ENCODE measurements at places on chromosomes 1 and 21. TPM values are rescaled to one million over a fixed set of nuclear protein-coding genes. Genes with fewer than 3 reads are reported as not detected.

CXADR gene
- total RNA-seq, result 30.6 TPM

DNA sequence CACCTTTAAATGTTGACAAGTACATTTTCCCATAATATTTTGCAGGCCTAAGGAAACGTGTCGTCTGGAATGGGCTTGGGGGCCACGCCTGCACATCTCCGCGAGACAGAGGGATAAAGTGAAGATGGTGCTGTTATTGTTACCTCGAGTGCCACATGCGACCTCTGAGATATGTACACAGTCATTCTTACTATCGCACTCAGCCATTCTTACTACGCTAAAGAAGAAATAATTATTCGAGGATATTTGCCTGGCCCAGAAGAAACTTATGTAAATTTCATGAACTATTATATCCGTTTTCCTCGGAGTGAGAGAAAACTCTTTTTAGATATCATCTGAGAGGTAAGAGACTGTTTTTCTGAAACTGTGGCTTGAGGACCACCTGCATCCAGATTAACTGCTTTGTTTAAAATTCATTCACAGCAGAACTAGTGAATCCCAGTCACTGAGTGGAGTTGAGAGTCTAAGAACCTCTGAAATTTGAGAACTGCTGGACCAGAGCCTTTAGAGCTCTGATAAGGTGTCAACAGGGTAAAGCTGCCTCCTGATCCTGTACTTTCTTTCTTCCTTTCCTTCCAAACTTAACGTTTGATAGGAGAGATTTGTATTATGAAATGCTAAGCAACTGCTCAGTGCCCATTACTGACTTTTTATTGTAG lies 811 bp downstream of the EXO1 start:
- DNase-seq, result no peak
- no peaks in the 10 kb centered on the region for H3K27me3 ChIP-seq
- peak overlapping the region; percentile 92 for H3K4me3 ChIP-seq
- H3K4me1 ChIP-seq, result peaks cover 10% of the 10 kb centered on the region
- peaks cover 3% of the 10 kb centered on the region for H3K36me3 ChIP-seq
- peak overlapping the region; percentile 98 for H3K27ac ChIP-seq

- peak overlapping the region; percentile 58 for H3K4me3 ChIP-seq
- DNase-seq, result peak; percentile 76
- H3K4me1 ChIP-seq, result no peaks in the 10 kb centered on the region
- H3K27ac ChIP-seq, result no peak overlapping the region
- H3K27me3 ChIP-seq, result no peaks in the 10 kb centered on the region
Observed at GRCh38 chr1:182029379-182030331, 31.9 kb downstream of the ZNF648 start.

- H3K4me1 ChIP-seq, result no peaks in the 10 kb centered on the region
- no peak overlapping the region for H3K4me3 ChIP-seq
- no peaks in the 10 kb centered on the region for H3K36me3 ChIP-seq
- DNase-seq, result peak; percentile 48
- H3K27me3 ChIP-seq, result no peaks in the 10 kb centered on the region
- H3K27ac ChIP-seq, result no peak overlapping the region
Observed at GRCh38 chr1:185823467-185823866, 89.3 kb downstream of the HMCN1 start.

GRCh38 chr1:4656533-4657140 lies 2.2 kb downstream of the AJAP1 start:
- no peak for DNase-seq
- H3K27ac ChIP-seq, result no peak overlapping the region
- no peaks in the 10 kb centered on the region for H3K4me1 ChIP-seq

GRCh38 chr1:41774471-41774990 lies 144.2 kb downstream of the HIVEP3 start:
- H3K27me3 ChIP-seq, result no peaks in the 10 kb centered on the region
- H3K4me3 ChIP-seq, result no peak overlapping the region
- H3K36me3 ChIP-seq, result no peaks in the 10 kb centered on the region
- H3K4me1 ChIP-seq, result peaks cover 10% of the 10 kb centered on the region

- peak; percentile 62 for DNase-seq
- H3K36me3 ChIP-seq, result no peaks in the 10 kb centered on the region
- H3K4me1 ChIP-seq, result peaks cover 10% of the 10 kb centered on the region
- H3K27me3 ChIP-seq, result no peaks in the 10 kb centered on the region
- peak overlapping the region; percentile 27 for H3K4me3 ChIP-seq
- no peak overlapping the region for H3K27ac ChIP-seq
Observed at GRCh38 chr21:25911730-25912401, 177.1 kb downstream of the GABPA start.

GRCh38 chr1:207990876-207991582 lies 80.1 kb upstream of the CD34 start:
- peaks cover 9% of the 10 kb centered on the region for H3K27me3 ChIP-seq
- no peak overlapping the region for H3K27ac ChIP-seq
- no peak overlapping the region for H3K4me3 ChIP-seq
- no peaks in the 10 kb centered on the region for H3K36me3 ChIP-seq
- no peak for DNase-seq

BTG2 gene
- 58.3 TPM for total RNA-seq

GRCh38 chr1:206856674-206857464 lies 8.6 kb upstream of the IL20 start:
- no peaks in the 10 kb centered on the region for H3K4me1 ChIP-seq
- no peak overlapping the region for H3K27ac ChIP-seq
- H3K27me3 ChIP-seq, result peaks cover 19% of the 10 kb centered on the region
- DNase-seq, result no peak
- H3K4me3 ChIP-seq, result no peak overlapping the region

RHCE gene
- 0.75 TPM for total RNA-seq

TTC3 gene
- 223 TPM for total RNA-seq

- no peaks in the 10 kb centered on the region for H3K4me1 ChIP-seq
- no peaks in the 10 kb centered on the region for H3K27me3 ChIP-seq
- no peaks in the 10 kb centered on the region for H3K36me3 ChIP-seq
- no peak overlapping the region for H3K27ac ChIP-seq
Observed at GRCh38 chr1:101216623-101217022, 20.2 kb upstream of the S1PR1 start.

SYT14 gene
- total RNA-seq, result 6.1 TPM

- H3K27ac ChIP-seq, result no peak overlapping the region
- H3K4me3 ChIP-seq, result no peak overlapping the region
- H3K36me3 ChIP-seq, result no peaks in the 10 kb centered on the region
- H3K27me3 ChIP-seq, result peaks cover 9% of the 10 kb centered on the region
Observed at GRCh38 chr1:114692947-114693346, 2.4 kb downstream of the AMPD1 start.

- H3K27ac ChIP-seq, result no peak overlapping the region
- H3K4me1 ChIP-seq, result no peaks in the 10 kb centered on the region
- no peak for DNase-seq
- H3K27me3 ChIP-seq, result no peaks in the 10 kb centered on the region
Observed at GRCh38 chr21:43693981-43694380, 24.9 kb upstream of the PDXK start.

ANKRD35 gene
- 0.07 TPM for total RNA-seq

- no peak overlapping the region for H3K4me3 ChIP-seq
- no peaks in the 10 kb centered on the region for H3K4me1 ChIP-seq
- no peaks in the 10 kb centered on the region for H3K27me3 ChIP-seq
- no peaks in the 10 kb centered on the region for H3K36me3 ChIP-seq
- no peak for DNase-seq
Observed at GRCh38 chr1:2914702-2915101, 106.6 kb upstream of the ACTRT2 start.

DNA sequence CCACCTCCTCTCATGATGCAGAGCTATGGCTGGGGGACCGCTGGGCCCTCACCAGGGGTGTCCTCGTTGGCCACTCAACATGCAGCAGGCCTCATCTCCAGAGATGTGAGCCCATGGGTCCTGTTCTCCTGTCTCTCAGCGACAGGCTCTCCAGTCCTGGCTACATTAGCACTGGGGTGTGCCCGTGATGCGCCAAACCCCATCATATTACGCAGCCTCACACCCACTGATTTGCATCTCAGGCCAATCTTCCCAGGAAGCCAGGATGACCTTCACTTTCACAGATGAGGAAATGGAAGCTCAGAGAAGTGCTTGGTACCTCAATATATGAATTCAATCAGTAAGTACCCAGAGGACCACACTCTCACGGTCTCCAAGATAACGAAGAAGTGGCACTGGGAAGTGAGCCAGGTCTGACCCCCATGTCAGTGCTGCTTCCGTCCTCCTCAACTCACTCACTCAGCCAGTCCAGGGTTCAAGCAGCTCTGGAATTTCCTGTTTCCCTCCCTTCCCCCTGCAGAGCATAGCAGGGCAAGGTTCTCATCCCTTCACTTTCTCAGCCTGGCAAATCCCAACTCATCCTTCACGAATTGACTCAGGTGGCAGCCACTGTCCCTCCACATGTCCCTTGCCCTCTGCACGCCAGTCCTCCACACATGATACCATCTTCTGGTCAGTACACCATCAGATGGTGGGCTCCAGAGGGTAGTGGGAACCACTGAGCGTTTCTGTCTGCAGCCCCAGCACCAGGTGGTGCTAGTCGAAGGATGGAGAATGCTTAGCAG lies 28.9 kb upstream of the EVA1B start:
- DNase-seq, result peak; percentile 16
- H3K27ac ChIP-seq, result peak overlapping the region; percentile 98
- peaks cover 29% of the 10 kb centered on the region for H3K36me3 ChIP-seq
- H3K4me3 ChIP-seq, result peak overlapping the region; percentile 20

- no peak overlapping the region for H3K4me3 ChIP-seq
- H3K27me3 ChIP-seq, result no peaks in the 10 kb centered on the region
- no peak overlapping the region for H3K27ac ChIP-seq
- no peaks in the 10 kb centered on the region for H3K4me1 ChIP-seq
Observed at GRCh38 chr1:12778061-12778460, 4.5 kb downstream of the PRAMEF12 start.

DNA sequence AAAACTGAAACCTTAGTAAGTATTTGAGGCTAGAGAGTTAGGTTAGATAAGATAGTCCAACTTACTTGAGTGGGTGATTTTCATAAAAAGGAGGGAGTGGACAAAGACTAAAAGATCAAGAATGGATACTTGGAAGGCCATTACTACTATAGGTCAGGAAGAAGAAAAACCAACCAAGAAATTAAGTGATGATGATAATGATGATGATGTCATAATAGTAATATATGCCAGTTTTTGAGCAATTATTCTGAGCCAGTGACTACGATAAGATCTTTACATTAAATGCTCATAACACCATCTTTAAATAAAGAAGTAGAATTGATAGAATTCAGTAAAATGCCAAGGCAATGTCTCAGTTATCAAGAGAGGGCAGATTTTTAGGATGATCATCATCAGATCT lies 430.7 kb upstream of the ADAMTS5 start:
- no peaks in the 10 kb centered on the region for H3K27me3 ChIP-seq
- no peak overlapping the region for H3K4me3 ChIP-seq
- no peaks in the 10 kb centered on the region for H3K4me1 ChIP-seq
- DNase-seq, result no peak
- H3K36me3 ChIP-seq, result no peaks in the 10 kb centered on the region

GPR157 gene
- 5.4 TPM for total RNA-seq

DNA sequence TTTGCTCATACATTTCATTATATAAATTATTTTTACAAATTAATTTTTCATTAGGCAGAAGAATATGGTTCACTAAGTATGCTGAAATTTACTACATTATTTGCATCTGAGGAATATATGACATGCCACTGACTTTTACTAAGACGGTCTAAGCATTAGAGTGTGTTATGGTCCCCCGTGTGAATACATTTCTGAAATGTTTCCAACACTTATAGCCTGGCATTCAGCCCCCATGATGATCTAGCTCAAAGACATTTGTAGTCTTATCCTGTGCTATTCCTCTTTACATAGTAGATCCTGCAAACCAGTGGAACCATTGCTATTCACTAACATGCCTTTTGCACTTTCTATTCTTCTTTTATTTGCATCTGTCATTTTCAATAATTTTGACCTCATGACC lies 1878.0 kb downstream of the MRPL39 start:
- H3K4me3 ChIP-seq, result no peak overlapping the region
- no peaks in the 10 kb centered on the region for H3K36me3 ChIP-seq
- H3K27me3 ChIP-seq, result no peaks in the 10 kb centered on the region
- H3K4me1 ChIP-seq, result no peaks in the 10 kb centered on the region

GRCh38 chr1:59672851-59673572 lies 141.7 kb upstream of the HOOK1 start:
- H3K4me3 ChIP-seq, result no peak overlapping the region
- DNase-seq, result peak; percentile 81
- peaks cover 20% of the 10 kb centered on the region for H3K4me1 ChIP-seq
- no peak overlapping the region for H3K27ac ChIP-seq

GRCh38 chr1:43864111-43865045 lies 69.2 kb upstream of the ARTN start:
- DNase-seq, result no peak
- no peak overlapping the region for H3K27ac ChIP-seq
- H3K27me3 ChIP-seq, result no peaks in the 10 kb centered on the region

GRCh38 chr1:31786366-31787060 lies 22.4 kb upstream of the ADGRB2 start:
- peaks cover 33% of the 10 kb centered on the region for H3K4me1 ChIP-seq
- no peaks in the 10 kb centered on the region for H3K27me3 ChIP-seq
- no peak overlapping the region for H3K27ac ChIP-seq
- no peak overlapping the region for H3K4me3 ChIP-seq
- DNase-seq, result no peak

C1orf146 gene
- not detected for total RNA-seq

CTTNBP2NL gene
- 83.0 TPM for total RNA-seq

TMEM200B gene
- 4.7 TPM for total RNA-seq

DNA sequence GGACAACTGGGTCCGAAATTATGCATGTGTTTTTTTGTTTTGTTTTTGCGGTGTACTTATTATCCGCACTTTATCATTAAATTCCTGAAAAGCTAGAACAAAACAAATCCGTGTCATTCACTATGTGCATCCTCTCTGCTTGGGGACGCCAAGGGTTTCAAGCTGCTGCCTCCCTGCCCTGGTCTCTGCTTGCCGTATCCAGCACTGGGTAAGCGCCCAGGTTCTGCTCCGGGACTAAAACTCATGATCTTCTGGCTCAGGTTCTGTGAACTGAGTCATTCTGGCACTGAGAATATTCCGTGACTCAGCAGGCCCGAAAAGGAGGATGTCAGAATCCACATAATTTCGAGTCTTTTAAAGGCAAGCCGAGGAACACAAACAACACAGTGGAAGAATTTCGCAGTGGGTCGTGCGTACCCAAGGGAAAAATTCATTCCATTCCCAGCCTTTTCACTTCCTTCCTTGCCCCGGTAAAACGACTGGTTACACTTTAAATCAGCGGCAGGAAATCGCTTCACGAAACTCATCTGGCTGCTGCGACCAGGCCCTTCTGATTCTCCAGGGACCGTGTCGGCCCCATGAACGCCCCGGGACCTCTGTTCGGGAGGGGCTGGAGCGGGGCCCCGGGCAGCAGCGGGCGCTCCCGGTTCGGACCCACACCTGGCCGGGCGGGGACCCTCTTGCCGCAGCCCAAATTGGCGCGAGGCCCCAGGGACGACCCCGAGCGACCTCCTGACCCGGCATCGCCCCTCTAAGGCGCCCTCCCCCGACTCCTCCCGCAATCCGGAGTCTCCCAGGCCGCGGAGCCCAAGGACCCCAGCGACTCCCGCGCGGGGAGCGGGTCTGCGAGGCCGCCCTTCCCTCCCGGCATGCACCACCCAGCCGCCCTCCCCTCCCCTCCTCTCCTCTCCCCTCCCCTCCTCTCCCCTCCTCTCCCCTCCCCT lies 746 bp upstream of the LAMC1 start:
- peak overlapping the region; percentile 97 for H3K27ac ChIP-seq
- H3K36me3 ChIP-seq, result no peaks in the 10 kb centered on the region
- no peaks in the 10 kb centered on the region for H3K27me3 ChIP-seq
- peak overlapping the region; percentile 54 for H3K4me3 ChIP-seq
- peak; percentile 95 for DNase-seq

TDRD10 gene
- total RNA-seq, result not detected

ZNF669 gene
- 9.4 TPM for total RNA-seq

C1orf87 gene
- not detected for total RNA-seq

OR14K1 gene
- not detected for total RNA-seq

Data from astrocyte (in vitro differentiated cells and primary cell).